Putamen (tissue), 1 donor: ENCODE measurements at places on chromosomes 1 and 21.

- no peak for DNase-seq
Observed at GRCh38 chr1:35001743-35002142, 16.6 kb upstream of the TMEM35B start.

DNA sequence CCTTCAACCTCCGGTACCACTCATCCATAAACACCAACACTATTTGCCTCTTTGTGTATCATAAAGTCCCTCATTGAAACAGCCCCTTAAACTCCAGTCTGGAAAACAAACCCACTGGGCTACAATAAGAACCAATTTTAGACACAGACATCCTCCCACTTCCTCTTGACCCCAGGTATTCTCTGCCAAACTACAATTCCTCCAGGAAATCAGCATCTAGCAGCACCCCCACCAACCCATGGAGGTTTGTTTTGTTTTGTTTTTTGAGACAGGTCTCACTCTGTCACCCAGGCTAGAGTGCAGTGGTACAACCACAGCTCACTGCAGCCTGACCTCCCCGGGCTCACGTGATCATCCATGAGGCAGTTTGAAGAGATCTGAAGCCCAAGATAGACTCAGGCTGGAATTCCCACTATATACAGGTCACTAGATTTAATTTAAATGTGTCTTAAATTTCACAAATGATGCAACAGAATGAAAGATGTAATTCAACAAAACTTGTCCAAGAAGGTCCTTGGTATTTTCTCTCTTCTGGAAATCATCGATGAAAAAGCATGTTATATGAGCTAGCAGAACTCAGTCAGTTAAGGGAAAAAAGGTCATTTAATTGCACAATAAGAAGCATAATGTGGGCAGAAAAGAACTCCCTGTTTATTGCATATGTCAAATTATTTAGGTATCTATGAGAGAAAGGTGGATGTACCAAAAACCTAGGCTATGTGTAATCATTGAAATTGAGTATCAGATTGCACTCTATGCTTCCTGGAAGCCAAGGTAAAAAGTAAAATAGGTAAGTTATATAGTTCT lies 30.3 kb downstream of the TCP10L start:
- DNase-seq, result no peak

GRCh38 chr1:46041551-46041950 lies 90.9 kb downstream of the PIK3R3 start:
- DNase-seq, result no peak

- DNase-seq, result no peak
Observed at GRCh38 chr1:172394141-172394751, 26.2 kb upstream of the C1orf105 start.

GRCh38 chr1:170659399-170660035 lies 4.4 kb upstream of the PRRX1 start:
- DNase-seq, result no peak

DNA sequence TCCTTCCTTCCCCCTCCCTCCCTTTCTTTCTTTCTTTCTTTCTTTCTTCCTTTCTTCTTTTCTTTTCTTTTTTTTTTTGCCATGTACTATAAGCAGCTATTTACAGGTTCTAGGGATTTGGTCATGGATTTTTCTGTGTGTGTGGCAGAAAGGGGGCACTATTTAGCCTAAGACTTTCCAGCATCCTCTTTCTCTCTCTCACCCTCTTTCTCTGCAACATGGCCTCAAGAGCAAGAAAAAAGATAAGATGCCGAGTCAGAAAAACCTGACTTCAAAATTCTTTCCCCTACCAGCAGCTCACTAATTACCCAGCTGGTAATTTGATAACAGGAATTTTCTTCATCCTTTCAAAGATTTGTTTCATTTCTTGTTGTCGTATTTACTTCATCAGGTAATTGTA lies 458.3 kb upstream of the ADAMTS5 start:
- DNase-seq, result no peak

DNA sequence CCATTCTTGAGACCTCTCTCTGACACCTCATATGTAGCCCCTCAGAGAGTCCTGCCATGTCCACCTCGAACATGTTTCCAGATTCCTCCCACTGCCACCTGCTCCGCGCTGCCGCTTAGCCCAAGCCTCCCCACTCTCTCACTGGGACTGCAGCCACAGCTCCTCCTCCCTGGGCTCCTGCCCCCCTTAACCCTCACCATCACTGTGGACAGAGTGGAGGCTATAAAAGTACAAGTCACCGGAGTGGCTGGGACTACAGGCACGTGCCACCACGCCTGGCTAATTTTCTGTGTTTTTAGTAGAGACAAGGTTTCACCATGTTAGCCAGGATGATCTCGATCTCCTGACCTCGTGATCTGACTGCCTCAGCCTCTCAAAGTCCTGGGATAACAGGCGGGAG lies 77.0 kb downstream of the VWA5B1 start:
- no peak for DNase-seq

DNA sequence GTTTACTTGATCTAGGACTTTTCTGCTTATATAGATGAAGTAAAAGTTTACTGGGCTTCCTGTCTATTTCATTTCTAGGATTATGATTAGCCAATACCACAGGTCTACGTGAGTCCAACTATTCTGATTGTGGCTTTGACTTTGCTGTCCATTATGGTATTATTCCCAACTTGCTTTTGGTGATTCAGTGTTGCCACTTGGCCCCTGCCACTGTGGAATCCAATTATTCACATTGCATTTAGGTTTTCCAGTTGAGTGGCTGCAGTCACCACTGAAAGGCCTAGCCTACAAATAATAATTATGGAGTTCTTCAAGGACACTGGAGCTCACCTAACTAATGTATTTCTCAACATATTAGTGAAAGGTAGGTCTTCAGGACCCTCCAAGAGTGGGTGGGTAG lies 574.3 kb upstream of the USP24 start:
- DNase-seq, result no peak
